EH (cell line): ENCODE measurements at places on chromosomes 7 and 10.

DNA sequence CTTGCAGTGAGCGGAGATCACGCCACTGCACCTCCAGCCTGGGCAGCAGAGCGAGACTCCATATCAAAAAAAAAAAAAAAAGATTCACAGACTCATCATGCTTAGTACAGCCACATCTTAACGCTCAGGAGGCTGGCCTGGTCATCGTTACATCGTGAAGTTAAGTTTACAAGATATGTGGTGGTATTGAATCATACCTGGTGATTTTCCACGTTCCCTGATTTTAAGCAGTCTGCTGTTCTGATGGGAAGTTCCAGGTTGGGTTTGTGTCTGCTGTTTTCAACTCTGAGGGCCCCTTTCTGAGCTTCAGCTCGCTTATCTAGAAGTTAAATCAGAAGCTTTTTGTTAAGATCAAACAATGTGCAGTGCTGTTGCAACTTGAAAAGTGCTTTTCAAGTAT is 6.9 kb downstream of the PPP2R2D start:
- no peak for DNase-seq

- no peak for DNase-seq
These were observed 316.5 kb upstream of the PHF14 start for GRCh38 chr7:10657201-10657600.

DNA sequence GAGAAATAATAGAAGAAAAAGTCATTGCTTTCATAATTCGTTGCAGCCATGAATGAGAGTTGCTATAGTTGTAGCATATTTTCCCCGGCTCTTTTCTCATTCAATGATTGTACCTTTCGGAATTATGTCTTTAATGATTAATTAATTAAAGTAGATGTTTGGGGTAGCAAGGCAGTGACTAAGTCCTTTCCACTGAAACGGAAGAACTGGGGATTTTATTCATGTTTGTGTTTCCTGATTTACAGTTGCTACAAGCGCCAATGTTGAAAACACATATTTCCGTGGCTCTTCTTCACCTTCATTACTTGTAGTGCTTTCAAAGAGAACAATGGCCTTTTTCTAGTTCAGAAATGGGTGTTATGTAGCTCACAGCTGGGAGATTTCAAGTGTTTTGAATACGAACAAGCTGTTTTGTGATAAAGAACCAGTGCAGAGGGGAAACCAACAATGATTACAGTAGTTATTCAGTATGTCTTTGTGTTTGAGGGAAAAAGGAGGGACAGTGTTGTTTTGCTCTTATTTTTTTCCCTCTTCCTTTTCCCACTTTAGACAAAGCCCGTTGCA is 153.5 kb downstream of the NSUN6 start:
- no peak for DNase-seq

GRCh38 chr10:67262675-67263074 is 336.8 kb downstream of the LRRTM3 start:
- no peak for DNase-seq

DNA sequence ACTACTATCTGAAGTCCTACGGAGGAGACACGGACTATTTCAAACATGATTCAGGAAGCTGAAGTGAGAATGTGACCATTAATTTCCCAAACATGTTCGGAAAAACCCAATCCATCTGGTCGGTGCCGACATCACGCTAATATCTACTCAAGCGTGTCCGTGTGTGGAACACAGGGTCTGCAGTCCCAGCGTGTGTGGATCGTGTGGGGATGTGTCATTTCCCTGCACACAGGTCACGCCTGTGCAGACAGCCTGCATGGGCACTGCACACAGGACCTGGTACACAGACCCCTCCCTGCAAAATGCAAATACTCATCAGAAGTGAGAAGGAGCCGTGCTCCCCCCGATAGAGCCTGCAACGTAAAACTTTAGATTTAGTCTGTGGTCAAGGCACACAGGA is 57.8 kb downstream of the CARD11 start:
- no peak for DNase-seq

- no peak for DNase-seq
These were observed 102.7 kb downstream of the EVX1 start for GRCh38 chr7:27345164-27345887.

- peak; percentile 44 for DNase-seq
These were observed 40.1 kb downstream of the KCNH2 start for GRCh38 chr7:150937848-150938561.

DNA sequence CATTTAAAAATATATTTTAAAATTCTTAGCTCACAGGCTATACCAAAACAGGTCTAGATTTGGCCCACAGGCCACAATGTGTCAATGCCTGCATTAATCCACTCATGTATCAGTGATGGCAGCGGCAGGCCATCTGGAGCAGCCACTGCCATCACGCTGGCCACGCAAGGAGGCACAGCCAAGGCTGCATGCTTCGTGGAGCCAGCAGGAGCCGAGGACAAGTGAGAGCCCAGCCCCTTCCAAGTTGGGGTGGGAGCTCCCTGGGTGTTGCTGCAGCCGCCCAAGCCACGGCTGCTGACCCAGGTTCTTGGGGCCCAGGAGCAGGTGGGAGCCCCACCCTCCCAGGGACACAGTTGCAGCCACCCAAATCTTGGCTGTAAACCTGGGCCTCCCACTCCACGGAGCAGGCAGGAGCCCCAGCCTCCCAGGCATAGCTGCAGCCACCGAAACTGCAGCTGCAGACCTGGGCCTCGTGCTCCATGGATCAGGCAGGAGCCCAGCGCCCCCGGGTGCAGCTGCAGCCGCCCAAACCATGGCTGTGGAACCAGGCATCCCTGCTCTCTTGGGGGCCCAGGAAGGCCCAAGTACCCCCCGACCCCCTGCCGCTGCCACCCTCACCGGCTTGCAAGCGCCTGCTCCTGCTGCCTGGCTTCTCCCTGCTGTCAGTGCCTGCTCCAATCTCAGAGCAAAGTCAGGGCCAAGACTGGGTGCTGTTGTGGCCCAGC is 87.3 kb upstream of the CACUL1 start:
- DNase-seq: no peak

DNA sequence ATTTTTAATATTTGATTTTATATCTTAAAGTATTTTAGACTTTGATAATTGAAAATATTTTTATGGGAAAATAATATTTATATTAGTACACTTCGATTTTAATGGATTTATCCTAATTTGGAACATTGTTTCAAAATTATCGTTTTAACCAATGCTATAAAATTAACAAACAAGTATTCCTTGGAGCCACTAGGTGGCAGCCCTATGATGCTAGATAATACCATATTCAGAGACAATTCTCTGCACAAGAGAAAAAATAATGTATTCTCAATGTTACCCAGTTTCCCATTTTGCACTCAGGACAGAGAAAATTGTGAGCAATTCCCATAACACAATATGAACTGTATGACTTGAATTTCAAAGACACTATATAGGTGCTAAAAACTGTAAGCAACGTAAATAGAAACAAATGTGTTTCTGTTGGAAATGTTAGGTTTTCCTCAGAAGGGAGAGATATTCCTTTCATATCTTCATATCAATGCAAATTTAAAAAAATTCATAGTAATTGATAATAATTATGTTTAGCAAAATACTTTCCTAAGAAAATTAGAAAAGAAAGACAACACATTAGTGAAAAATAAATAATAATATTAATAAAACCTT is 237.8 kb downstream of the SEMA3E start:
- DNase-seq: peak; percentile 55

DNA sequence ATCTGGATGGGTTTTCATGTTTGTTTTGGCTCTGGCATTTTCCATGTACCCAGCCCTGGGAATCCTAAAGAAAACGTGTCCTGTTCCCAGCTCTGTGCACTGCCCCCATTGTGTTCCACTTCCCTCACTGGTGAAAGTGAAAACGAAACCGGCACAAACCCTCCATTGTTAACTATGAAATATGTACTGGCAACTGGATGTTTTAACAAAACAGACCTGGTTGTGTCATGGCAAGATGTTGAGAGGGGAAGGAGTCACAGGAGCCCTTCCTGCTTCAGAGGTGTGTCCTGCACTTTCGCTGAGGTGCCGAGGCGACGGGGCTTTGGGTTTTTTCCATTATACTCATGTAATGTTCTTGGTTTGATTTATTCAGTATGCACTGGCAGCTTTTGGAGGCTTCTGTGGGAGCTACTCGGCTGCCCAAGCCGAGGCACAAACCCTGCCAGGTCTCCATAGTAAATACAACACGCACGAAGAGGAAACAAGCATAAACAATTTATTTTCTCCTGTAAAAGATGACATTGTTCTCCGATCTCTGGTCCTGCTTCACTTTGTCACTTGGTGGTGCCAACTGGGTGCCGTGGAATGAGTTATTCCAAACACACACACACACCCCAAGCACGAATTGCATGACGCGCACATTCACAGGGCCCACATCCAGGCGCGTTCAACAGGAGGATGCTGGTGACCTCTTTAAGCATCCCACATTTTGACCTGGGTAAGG is 118.2 kb downstream of the CDK6 start:
- DNase-seq: peak; percentile 74

- peak; percentile 99 for DNase-seq
These were observed 4.4 kb downstream of the ZNF655 start for GRCh38 chr7:99562832-99563231.

- DNase-seq: no peak
These were observed 17.1 kb downstream of the IKZF1 start for GRCh38 chr7:50321487-50322067.

DNA sequence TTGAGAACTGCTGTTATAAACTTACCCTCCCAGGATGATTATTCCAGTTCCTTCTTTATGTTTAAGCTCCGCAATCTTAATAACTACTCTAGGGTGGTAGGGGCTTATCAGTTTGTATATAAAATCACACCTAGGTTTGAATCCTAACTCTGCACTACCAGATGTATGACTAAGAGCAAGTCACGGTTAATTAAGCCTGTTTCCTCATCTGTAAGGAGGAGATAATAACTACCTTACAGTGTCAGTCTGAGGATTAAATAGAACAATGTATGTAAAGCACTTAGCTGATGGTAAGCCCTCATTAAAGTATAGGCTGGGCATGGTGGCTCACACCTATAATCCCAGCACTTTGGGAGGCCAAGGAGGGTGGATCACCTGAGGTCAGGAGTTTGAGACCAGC is 9.2 kb downstream of the DNA2 start:
- DNase-seq: no peak

DNA sequence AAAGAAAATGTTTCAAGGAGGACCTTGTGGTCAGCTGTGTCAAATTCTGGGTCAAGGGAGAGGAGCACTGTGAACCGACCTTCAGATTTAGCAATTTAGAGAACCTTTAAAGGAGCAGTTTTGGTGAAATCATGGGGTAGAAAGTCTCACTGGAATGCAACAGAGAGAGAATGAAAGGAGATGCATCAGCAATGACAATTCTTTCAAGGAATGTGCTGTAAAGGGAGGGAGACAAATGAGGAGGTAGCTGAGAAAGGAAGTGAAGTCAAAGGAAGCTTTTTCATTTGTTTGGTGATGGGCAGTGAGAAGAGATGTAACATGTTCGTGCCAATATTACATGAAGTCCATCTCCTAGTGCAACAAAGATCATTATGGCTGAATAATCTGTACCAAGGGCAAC is 166.0 kb downstream of the TSPAN12 start:
- DNase-seq: no peak

- peak; percentile 61 for DNase-seq
These were observed 3.0 kb downstream of the BUB3 start for GRCh38 chr10:123157210-123157609.

DNA sequence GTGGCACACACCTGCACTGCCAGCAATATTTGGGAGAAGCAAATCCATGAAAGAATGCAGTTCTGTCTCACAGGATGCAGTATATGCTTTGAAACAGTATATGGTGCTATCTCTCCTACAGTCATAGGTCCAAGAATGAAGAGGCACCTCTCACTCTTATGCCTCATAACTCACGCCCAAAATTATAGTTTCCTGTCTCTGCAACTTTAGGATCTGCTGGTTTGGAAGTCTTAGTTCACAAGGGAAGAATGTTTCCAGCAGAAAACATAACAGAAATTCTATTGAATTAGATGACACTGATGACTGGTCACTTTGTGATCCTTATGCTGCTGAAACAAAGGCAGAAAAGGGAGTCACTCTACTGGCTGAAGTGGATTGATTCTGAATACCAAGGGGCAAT is 5.7 kb downstream of the C10orf67 start:
- DNase-seq: peak; percentile 87

GRCh38 chr7:27442455-27442854 is 199.9 kb downstream of the EVX1 start:
- peak; percentile 80 for DNase-seq

DNA sequence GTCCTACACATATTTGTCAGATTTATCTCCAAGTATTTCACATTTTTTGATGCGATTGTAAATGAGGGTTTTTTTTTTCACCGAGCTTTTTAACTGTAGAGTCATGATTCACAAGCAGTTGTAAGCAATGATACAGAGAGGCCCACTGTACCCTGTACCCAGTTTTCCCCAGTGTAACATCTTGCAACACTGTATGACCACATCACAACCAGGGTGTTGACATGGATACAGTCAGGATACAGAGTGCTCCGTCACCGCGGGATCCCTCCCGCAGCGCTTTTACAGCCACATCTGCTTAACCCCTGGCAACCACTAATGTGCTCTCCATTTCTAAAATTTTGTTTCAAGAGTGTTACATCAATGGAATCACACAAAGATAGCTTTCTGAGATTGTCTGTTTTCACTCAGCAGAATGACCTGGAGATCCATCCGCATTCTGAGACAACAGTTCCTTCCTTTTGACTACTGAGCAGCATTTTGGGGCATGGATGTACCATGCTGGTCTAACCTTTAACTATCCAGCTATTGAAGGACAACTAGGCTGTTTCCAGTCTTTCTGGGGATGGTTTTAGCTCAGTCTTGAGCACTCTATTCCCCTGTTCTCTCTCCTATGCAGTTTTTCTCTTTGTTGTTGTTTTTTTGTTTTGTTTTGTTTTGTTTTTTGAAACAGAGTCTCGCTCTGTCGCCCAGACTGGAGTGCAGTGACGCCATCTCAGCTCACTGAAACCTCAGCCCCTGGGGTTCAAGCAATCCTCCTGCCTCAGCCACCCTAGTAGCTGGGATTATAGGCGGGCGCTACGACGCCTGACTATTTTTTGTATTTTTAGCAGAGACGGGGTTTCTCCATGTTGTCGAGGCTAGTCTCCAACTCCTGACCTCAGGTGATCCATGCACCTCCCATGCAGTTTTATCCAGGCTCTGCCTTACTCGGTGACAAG is 25.9 kb downstream of the GPRIN2 start:
- peak; percentile 88 for DNase-seq

GRCh38 chr7:112886208-112886607 is 96.0 kb upstream of the TMEM168 start:
- no peak for DNase-seq

GRCh38 chr7:85750454-85750949 is 563.6 kb upstream of the SEMA3D start:
- peak; percentile 52 for DNase-seq

DNA sequence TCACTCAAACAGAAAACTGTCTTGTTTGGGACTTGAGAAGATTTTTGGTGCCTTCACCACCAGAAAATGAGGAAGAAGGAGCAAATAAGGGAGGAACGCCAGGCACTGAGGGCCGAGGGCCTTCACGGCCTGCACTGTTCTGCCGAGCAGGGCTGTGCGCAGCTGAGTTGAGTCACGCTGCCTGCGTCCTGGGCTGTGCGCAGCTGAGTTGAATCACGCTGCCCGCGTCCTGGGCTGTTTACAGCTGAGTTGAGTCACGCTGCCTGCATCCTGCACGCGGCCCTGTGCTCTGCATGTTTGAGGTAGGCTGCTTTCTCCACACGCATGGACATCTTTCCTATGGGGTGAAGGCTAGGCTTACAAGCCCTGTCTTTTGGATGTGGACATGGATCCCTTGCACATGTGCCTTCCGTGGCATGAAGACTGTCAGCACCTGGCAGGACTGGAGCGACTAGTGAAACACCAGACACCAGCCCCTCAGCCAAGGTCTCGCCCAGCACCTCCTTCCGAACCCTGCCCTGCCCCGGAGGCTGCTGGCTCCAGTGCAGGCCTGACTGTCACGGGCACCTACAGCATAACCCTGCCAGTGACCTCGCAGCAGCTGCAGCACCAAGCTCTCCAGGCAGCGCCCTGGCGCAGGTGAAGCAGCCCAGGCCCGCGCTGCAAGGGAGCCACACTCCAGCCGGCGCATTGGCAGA is 96.7 kb downstream of the HTR5A start:
- DNase-seq: peak; percentile 98
